ENCODE measurements at places on chromosomes 13 and 19. TPM values are rescaled to one million over a fixed set of nuclear protein-coding genes. Genes with fewer than 3 reads are reported as not detected.

DNA sequence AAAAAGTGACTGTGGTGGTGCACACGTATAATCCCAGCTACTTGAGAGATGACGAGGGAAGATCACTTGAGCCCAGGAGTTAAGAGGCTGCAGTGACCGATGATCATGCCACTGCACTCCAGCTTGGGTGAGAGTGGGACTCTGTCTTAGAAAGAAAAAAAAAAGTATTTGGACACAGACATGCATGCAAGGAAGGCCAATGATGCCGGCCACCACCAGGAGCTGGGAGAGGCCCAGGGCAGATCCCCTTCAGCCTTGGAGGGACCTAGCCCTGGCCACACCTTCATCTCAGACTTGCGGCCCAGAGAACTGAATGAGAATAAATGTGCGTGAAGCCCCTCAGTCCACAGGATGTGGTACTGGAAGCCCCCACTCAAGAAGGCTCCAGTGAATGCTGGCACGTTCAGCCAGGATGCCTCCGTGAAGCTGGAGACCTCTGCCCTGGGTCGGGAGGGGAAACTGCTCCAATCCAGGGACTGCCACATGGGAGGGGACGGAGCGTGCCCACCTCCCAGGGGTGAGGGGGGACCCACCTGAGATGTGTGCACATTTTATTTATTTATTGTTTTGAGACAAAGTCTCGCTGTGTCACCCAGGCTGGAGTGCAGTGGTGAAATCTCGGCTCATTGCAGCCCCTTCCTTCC, 14.6 kb downstream of the TNFAIP8L1 start:
- no peak overlapping the region for H3K4me3 ChIP-seq
- H3K27ac ChIP-seq, result no peak overlapping the region
- no peak for DNase-seq
- peaks cover 42% of the 10 kb centered on the region for H3K36me3 ChIP-seq
- H3K27me3 ChIP-seq, result no peaks in the 10 kb centered on the region

DNA sequence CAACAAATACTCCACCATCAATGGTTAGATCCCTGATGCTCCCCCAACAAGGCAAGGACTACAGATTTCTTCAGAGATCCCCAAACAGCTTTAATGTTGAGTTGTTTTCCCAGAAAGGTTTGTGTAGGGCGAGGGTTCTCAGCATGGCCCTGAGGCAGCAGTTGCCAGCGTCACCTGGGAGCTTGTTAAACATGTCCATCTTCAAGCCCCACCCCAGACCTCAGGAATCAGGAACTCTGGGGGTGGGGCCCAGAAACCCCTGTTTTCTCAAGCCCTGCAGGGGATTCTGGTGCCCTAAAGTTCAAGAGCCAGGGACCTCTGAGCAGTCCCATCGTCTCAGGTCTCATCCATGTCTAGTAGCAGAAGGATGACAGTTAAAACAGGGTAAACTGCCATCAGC, 9.6 kb downstream of the EFNB2 start:
- no peak overlapping the region for H3K27ac ChIP-seq
- no peaks in the 10 kb centered on the region for H3K36me3 ChIP-seq
- no peaks in the 10 kb centered on the region for H3K4me1 ChIP-seq
- H3K4me3 ChIP-seq, result no peak overlapping the region

The PLIN5 gene
- total RNA-seq, result 1.00 TPM

The C5AR1 gene
- total RNA-seq, result 1.9 TPM

DNA sequence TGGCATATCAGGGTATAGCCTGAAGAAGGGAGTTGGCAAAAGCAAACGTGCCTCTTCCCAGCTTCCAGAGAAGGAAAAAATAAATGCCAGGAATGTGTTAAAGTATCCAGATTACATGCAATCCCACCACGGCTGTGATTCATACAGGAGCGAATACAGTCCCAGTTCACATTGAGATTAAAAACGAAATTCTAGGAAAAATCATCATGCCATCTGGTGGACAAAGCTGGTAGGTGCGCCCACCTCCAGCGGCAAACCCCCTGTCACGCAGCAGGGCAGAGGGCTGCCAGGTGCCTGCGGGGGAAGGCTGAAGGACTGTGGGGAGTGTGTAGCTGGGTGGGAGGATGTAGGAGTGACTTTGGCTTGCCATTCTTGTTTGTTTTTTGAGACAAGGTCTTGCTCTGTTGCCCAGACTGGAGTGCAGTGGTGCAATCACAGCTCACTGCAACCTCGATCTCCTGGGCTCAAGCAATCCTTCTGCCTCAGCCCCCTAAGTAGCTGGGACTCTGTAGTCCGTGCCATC, 6.4 kb upstream of the DMWD start:
- no peak overlapping the region for H3K4me3 ChIP-seq
- no peak overlapping the region for H3K27ac ChIP-seq
- no peaks in the 10 kb centered on the region for H3K27me3 ChIP-seq

The NCR1 gene
- not detected for total RNA-seq

The PAK4 gene
- total RNA-seq, result 13.6 TPM

The SERTM1 gene
- total RNA-seq, result not detected

The PRKACA gene
- 48.8 TPM for total RNA-seq

DNA sequence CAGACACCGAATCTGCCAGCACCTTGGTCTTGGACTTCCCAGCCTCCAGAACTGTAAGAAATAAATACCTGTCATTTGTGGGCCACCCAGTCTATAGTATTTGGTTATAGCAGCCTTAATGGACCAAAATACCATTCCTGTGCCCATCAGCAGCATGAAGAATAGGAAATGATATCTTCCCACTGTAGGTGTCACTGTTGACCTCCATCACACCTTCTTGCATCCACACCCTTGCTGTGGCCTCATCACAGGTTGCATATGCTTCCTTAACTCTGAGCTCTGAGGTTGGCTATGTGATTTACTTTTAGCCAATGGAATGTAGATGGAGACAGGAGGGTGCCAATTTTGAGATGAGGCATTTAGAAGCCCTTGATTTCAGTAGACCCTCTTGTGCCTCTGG, 242.0 kb upstream of the TSHZ3 start:
- no peaks in the 10 kb centered on the region for H3K27me3 ChIP-seq
- no peak overlapping the region for H3K4me3 ChIP-seq
- H3K4me1 ChIP-seq, result no peaks in the 10 kb centered on the region
- DNase-seq, result no peak

- no peak for DNase-seq
- no peak overlapping the region for H3K4me3 ChIP-seq
- H3K27me3 ChIP-seq, result no peaks in the 10 kb centered on the region
- H3K36me3 ChIP-seq, result peaks cover 2% of the 10 kb centered on the region
- H3K4me1 ChIP-seq, result peaks cover 4% of the 10 kb centered on the region
- no peak overlapping the region for H3K27ac ChIP-seq
These were observed 21.2 kb downstream of the RCN3 start for GRCh38 chr19:49549045-49549444.

- no peaks in the 10 kb centered on the region for H3K27me3 ChIP-seq
- no peak overlapping the region for H3K4me3 ChIP-seq
- no peak overlapping the region for H3K27ac ChIP-seq
These were observed 15.1 kb downstream of the NDUFB7 start for GRCh38 chr19:14556662-14557188.

DNA sequence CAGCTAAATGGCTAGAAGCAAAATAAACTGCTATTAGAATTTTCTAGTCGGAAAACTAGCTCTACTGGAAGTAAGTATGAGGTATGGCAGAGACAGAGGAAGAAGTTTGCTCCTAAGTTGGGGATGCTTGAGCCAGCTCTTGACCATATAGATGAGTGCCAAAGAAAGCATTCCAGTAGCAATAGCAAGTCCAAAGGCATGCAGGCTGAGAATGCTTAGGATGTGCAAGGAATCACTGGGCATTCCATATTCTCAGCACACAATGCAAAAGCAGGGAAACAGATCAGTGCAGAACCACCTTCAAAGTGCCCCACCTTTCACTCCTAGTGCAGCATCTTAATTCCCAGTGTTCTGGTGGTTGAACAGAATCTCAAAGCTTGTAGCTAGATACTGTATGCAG, 32.9 kb downstream of the SERTM1 start:
- no peak overlapping the region for H3K4me3 ChIP-seq
- no peaks in the 10 kb centered on the region for H3K36me3 ChIP-seq
- H3K4me1 ChIP-seq, result no peaks in the 10 kb centered on the region
- H3K27ac ChIP-seq, result no peak overlapping the region
- H3K27me3 ChIP-seq, result no peaks in the 10 kb centered on the region

The TMEM147 gene
- 39.8 TPM for total RNA-seq

- H3K4me3 ChIP-seq, result no peak overlapping the region
- H3K4me1 ChIP-seq, result no peaks in the 10 kb centered on the region
- H3K27me3 ChIP-seq, result no peaks in the 10 kb centered on the region
- DNase-seq, result peak; percentile 70
- H3K27ac ChIP-seq, result no peak overlapping the region
- no peaks in the 10 kb centered on the region for H3K36me3 ChIP-seq
These were observed 19.2 kb upstream of the UQCR11 start for GRCh38 chr19:1624458-1624857.

All from B cell (primary cell).